ENCODE measurements at places on chromosomes 5 and 9. TPM values are rescaled to one million over a fixed set of nuclear protein-coding genes. Genes with fewer than 3 reads are reported as not detected.

CCDC183 gene
- 1.1 TPM for total RNA-seq

ADAMTS19 gene
- total RNA-seq, result 20.3 TPM

TTC39B gene
- 8.2 TPM for total RNA-seq

FGF1 gene
- total RNA-seq, result 4.6 TPM

CARTPT gene
- not detected for total RNA-seq

DND1 gene
- total RNA-seq, result 2.3 TPM

All from H9 (cell line).